Iris pigment epithelial cell (primary cell): ENCODE measurements at places on chromosomes 1 and 21.

- no peak for DNase-seq
Measured at GRCh38 chr21:28627691-28628090, 365.0 kb downstream of the LTN1 start.

DNA sequence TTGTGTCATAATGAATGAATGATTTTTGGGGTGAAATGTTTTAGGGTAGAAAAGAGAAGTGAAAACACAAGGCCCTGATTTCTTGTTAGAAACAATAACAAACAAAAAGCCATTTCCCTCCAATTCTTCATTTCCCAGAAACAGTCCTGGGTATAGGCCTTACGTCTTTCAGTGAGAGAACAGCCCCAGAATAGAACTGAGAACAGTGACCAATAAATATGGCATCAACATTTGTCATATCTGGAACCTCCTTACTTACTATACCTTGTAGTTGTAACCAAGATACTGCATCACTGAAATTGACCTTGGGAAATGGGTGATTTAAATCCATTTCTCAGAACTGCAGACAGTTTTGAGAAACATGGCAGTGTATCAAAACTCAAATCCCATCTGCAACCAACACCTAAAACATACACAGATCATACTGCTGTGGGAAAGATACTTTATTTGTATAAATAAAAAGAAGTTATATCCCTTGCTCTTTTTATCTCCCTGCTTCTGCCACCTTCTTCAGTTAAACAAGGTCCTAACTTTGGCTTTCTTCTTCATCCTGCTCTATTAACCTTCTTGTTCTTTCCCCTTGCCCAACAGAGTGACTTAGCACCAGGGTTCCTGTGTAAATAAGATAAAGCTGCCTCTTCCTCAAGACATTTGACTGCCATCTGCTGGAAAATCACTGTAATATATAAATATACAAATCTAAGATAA lies 19.5 kb downstream of the XKR8 start:
- DNase-seq: peak; percentile 84

DNA sequence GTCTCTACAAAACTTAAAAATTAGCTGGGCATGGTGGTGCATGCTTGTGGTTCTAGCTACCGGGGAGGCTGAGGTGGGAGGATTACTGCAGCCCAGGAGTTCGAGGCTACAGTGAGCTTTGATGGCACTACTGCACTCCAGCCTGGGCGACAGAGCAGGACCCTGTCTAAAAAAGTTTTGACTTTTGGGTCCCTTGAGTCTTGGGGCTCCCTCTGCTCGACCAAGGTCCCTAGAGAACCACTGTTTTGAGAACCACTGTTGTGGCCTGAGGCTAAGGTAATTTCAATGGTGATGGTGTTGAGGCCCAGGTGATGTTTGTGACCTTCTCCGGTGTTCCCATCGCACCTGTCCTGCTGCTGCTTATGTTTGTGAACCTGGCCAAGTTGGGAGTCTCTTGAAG lies 3.1 kb upstream of the CAMTA1 start:
- no peak for DNase-seq

- DNase-seq: no peak
Measured at GRCh38 chr1:53507116-53507820, 48.1 kb downstream of the DMRTB1 start.

DNA sequence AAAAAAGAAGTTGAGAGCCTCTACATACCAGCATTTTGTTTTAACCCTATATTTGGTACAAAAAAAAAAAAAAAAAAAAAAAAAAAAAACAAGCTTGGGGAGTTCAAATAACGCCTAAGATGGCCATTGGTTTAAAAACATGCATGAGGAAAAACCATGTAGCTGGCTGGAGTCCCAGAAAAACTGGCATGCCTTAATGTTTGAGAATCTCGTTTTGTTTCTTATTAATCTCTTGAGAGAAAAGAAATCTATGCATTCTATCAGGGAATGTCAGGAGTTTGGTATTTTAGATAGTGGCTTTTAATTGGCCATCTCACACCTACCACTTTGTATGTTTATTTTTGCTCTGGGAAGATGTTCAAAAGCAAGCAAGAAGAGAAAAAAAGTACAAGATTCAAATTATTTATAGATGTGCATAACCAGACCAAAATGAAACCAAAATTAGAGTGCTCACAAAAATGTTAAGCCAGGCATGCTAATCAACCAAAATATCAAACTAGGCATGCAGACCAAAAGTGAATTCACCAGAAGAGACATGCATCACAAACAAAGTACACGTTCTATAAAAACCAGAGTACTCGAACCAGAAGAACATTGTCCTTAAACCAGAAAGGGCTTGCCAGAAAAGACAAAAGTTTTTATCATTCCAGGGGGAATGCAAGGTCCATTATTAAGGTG lies 156.6 kb downstream of the AK5 start:
- peak; percentile 85 for DNase-seq

GRCh38 chr1:91121366-91121765 lies 99.5 kb upstream of the ZNF644 start:
- no peak for DNase-seq

DNA sequence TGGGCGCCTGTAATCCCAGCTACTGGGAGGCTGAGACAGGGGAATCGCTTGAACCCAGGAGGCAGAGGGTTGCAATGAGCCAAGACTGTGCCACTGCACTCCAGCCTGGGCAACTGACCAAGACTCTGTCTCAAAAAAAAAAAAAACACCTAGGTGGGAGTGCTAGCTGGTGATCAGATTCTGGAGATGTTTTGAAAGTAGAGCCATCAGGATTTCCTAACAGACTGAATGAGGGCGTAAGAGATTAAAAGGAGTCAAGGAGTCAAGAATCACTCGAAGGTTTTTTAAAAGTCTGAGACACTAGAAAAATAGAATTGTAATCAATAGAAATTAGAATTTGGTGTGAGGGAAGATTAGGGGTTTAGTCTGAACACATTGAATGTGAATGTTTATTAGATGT lies 73.8 kb downstream of the HSF2BP start:
- DNase-seq: peak; percentile 60

DNA sequence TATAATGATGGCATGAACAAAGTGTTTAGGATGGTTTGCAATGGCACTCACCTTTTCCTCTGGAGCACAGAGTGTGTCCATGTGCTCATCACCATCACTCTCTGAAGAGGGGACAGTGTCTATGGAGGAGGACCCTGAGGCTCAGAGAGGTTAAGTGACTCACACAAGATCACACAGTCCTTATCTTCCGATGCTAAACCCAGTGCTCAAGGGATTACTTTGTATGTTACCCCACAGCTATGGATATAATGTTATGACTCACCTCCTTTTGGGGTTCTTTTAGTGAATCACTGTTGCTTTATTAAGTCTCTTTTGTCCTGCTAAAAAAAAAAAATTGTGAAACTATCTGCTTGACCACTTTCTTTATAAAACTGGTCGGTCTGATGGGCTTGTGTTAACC lies 67.6 kb downstream of the TENT5C start:
- peak; percentile 92 for DNase-seq

GRCh38 chr1:164320790-164321731 lies 237.9 kb upstream of the PBX1 start:
- DNase-seq: peak; percentile 35

- no peak for DNase-seq
Measured at GRCh38 chr1:218108034-218108433, 177.1 kb upstream of the RRP15 start.

- DNase-seq: peak; percentile 58
Measured at GRCh38 chr1:92695104-92695503, 89.8 kb downstream of the EVI5 start.

DNA sequence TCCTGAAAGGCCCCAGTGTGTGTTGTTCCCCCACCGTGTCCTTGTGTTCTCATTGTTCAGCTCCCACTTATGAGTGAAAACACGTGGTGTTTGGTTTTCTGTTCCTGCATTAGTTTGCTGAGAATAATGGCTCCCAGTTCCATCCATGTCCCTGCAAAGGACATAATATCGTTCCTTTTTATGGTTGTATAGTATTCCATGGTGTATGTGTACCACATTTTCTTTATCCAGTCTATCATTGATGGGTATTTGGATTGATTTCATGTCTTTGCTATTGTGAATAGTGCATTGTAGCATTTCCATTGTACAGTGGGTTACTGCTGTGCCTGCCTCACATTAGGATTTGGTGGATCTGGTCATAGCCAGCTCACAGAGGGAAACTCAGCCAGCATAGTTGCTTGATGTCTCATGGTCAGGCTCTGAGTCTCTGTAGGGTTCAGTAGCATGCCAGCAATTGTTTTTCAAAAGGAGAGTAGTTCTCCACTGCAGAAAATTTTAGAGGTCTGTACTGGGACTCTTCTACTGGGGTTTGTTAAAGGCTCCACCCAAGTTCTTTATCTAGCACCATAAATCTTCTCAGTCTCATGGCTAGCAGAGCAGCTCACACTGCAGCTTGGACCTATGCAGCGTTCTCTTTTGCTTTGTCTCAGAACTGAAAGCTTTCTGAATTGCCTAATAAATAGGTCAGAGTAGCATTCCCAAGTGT lies 41.0 kb downstream of the RUNX3 start:
- peak; percentile 41 for DNase-seq

DNA sequence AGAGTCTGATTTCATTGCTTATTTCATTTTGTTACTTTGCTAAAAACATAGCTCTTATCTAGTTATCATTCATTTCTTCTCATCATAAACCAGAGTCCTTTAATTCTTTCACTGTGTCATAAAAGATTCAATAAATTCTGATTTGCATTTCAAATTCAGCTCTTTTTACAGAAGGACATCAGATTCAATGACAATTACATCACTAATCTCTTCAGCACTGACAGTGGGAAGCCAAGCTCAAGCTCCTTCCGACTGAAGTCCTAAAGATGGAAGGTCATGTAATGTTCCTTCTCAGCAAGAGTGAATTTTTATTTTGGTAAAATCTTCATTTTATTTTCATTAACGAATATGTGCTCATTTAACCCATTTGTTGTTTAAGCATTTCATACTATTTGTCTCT lies 530.7 kb upstream of the ADGRL2 start:
- no peak for DNase-seq

DNA sequence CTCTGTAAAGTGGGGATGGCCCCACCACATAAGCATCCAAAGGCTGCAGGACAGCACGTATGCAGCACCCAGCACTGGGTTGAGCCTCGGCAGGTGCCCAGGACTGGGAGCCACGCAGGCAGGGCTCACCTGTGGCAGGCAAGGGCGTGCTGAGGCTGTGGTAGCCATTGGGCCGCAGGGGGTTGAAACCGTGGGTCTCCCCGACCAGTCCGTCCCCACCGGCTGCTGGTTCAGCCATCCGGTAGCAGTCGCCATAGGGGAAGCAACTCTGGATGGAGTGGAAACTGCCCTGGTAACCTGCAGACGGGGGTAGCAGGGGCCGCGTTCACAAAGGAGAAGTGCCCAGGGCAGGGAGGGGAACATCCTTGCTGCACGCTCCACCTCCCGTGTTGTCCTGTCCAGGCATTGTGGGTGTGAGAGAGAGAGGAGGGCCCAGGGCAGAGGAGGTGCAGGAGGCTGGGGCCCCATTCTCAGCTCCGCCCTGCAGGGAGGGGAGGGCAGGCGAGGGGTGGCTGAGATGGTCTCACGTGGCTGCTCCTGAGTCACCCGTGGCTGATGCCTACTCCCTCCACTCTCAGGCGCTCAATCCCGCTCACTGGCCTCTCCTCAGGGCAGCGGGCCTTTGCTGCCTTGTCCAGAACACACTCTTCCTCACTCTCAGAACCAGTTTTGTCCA lies 49.9 kb downstream of the DMRTB1 start:
- DNase-seq: peak; percentile 41

GRCh38 chr1:216533776-216534175 lies 110.5 kb upstream of the USH2A start:
- no peak for DNase-seq

- peak; percentile 72 for DNase-seq
Measured at GRCh38 chr1:76336931-76337371, 262.4 kb downstream of the ST6GALNAC3 start.

GRCh38 chr1:39666772-39667171 lies 5.1 kb downstream of the NT5C1A start:
- no peak for DNase-seq

GRCh38 chr1:44366371-44366975 lies 11.4 kb upstream of the ERI3 start:
- DNase-seq: no peak

DNA sequence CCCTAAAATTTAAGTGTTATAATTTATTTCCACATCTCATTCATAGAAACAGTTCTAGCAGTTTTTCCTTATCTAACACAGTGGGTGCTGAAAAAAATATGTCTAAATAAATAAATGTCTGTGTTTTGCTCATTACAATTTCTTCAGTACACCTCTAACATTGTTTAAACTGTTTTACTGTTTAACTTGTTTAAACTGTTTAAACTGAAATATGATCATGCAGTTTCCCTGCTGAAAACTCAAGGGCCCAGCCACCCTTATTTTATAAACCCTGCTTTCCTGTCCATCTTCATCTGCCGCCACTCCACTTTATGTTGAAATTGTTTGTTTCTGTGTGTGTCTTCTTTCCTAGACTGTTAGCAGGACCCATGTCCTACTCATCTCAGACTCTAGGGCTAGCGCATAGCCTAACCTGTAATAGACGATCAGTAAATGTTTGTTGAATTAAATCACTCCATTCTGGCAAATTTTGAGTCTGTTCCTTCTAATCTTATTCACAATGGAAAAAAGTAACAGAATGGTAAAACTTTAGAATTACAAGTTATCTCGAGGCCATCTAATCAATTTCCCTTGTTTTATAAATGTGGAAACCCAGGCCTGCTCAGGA lies 9.4 kb upstream of the PIK3C2B start:
- DNase-seq: no peak

DNA sequence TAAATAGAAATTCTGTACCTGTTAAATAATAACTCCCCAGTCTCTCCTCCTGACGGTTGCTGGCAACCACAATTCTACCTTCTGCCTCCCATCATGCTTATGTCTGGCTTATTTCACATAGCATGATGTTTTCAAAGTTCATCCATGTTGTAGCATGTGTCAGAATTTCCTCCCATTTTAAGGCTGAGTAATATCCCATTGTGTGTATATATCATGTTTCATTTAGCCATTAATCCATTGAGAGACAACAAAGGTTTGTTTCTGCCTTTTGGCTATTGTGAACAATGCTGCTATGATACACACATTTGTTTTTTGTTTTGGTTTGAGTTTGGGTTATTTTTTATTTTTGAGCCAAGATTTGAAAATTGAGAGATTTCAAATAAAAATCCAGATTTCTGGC lies 72.0 kb downstream of the LBR start:
- no peak for DNase-seq

- DNase-seq: peak; percentile 25
Measured at GRCh38 chr1:150106341-150106740, 38.8 kb downstream of the VPS45 start.

DNA sequence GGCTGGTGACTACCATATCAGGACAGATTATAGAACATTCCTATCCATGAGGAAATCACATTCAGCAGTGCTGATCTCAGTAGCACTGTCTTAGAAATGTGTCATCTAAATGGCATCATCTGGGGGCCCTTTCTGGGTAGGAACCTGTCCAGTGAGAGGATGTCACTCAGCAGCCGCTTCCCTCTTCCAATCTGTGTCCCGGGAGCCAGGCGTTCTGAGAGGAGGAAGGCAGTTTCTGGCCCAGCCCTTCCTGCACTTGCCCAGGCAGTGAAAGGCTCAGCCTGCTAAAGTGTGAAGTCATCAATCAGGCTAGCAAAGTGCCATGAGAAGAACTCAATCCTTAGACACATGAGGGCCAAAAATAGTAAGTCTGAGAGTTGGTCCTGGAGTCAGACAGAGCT lies 25.6 kb downstream of the RAB4A start:
- DNase-seq: peak; percentile 84
